ENCODE measurements at places on chromosomes 2 and 18.
A peak's percentile ranks its signal among the peaks of the same experiment; 100 is the strongest.

DNA sequence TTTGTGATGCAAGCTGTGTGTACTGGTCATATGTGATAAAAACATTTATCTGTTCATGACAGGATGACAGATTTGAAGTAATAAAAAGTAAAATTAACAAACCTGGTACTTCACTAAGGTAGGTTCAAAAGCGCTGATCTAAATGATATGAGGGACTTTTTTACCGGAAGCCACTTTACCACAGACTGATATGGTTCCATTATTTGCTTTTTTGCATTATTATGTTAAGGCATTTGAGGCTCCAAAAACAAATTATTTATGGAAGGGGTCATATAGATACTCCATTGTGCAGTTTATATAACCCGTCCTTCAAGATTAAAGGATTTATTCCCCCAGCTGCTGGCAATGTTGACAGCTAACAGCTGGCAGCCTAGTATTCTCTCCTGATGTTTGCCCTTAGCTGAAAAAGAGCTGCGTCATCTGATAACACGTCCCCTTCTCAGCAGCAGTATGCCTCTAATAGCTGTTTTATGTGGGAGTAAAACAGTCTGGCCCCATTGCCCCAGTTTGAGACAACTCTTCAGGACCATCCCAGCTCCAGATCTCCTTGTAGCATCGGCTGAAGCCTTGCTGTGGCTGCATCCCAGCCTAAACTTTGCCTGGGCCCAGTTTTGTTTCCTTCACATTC, 84.8 kb upstream of the XIRP2 start:
- DNase-seq: no peak

GRCh38 chr2:215060861-215061536, 77.4 kb downstream of the ABCA12 start:
- no peak for DNase-seq

DNA sequence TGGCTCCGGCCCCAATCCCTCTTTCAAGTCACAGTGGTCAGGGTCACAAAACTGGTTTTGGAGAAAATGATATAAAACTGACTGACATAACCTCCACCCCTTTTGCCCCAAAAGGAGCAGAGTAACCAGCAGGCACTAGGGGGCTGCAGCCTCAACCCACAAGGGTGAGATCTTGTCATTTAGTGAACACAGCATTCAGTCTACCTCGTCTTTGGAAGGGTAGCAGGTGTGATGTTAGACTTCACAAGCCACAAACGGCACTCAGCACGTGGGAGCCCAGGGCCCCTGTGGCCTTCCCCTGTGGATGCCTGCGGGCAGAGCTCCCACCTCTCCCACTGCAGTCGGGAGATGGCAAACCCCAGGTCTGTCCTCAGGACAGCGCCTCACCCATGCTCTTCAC, 372.1 kb upstream of the MYT1L start:
- DNase-seq: no peak

GRCh38 chr2:48906633-48907032, 151.1 kb upstream of the LHCGR start:
- DNase-seq: no peak

DNA sequence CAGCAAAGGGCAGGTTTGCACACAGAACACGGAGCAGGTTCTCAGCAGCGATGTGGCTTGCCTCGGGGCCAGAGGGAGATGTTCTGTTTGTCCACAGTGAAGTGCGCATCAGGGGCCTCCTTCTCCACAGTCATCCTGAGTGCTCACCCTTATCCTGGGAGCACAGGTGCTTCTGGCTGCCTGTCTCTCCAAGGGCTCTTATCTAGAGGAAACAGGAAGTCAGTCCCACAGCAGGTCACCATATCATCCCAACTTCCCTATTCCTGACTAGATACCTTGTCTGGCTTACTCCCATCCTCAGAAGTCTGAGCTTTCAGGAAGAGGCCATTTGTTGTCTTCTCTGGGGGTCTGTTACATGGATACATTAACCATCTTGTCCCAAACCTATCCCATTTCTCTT, at the start of gene CD207:
Gene CD207 (minus strand): TSS at position 174 of the 400 bp plus-strand sequence. CDS start 40 bp downstream, at position 134.
- DNase-seq: no peak

GRCh38 chr2:85539361-85540132, 579 bp downstream of the MAT2A start:
- DNase-seq: peak; percentile 60
